ENCODE measurements at places on chromosomes 2 and 18. TPM values are rescaled to one million over a fixed set of nuclear protein-coding genes. Genes with fewer than 3 reads are reported as not detected.

CIDEA gene
- not detected for total RNA-seq

CAPN14 gene
- total RNA-seq: 0.26 TPM

GRCh38 chr2:111705711-111706336, 178.2 kb downstream of the ANAPC1 start:
- peaks cover 36% of the 10 kb centered on the region for H3K4me1 ChIP-seq
- no peak for DNase-seq
- no peak overlapping the region for H3K27ac ChIP-seq
- no peaks in the 10 kb centered on the region for H3K36me3 ChIP-seq
- no peak overlapping the region for H3K4me3 ChIP-seq

DNA sequence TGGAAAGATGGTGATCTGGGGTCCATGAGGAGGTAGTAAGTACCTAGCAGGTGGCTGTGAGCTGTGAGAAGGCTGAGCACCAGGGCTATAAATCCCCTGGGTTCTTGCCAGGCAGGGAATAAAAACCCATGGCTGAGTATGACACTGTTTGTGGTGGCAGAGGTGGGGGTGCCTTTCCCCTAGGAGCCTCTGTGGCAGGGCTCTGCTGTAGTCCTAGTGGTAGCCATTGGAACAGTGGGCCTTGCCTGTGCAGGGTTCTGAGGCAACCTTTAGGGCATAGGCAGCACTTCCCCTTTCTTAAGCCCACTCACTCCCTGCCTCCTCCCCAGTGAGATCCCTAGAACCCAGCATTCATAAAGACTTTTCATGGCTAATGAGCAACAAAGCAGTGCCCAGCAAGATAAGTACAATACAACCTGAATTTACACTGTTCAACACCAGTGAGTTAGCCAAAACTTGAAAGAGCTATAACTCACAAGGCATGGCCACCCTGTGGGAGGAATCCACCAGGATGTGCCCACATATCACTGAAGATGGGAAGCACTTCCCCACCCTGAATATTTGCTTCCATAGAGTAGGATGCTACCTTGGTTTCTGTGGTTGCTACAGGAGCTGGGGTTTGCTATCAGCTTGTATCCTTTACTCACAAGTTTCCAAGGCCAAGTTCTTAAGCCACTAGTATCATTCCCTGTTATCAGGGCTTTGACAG, 100.9 kb upstream of the NEUROD1 start:
- peaks cover 6% of the 10 kb centered on the region for H3K4me1 ChIP-seq
- no peak for DNase-seq
- no peak overlapping the region for H3K27ac ChIP-seq
- no peaks in the 10 kb centered on the region for H3K27me3 ChIP-seq
- H3K4me3 ChIP-seq: no peak overlapping the region
- H3K36me3 ChIP-seq: no peaks in the 10 kb centered on the region

GRCh38 chr18:24802456-24802855, 342.0 kb downstream of the HRH4 start:
- H3K27ac ChIP-seq: no peak overlapping the region
- no peak for DNase-seq
- H3K36me3 ChIP-seq: no peaks in the 10 kb centered on the region
- H3K4me3 ChIP-seq: no peak overlapping the region

- H3K27ac ChIP-seq: no peak overlapping the region
- no peak for DNase-seq
- H3K4me3 ChIP-seq: no peak overlapping the region
- no peaks in the 10 kb centered on the region for H3K27me3 ChIP-seq
- H3K4me1 ChIP-seq: no peaks in the 10 kb centered on the region
Observed at GRCh38 chr2:158346032-158346431, 110.5 kb downstream of the CCDC148 start.

DNA sequence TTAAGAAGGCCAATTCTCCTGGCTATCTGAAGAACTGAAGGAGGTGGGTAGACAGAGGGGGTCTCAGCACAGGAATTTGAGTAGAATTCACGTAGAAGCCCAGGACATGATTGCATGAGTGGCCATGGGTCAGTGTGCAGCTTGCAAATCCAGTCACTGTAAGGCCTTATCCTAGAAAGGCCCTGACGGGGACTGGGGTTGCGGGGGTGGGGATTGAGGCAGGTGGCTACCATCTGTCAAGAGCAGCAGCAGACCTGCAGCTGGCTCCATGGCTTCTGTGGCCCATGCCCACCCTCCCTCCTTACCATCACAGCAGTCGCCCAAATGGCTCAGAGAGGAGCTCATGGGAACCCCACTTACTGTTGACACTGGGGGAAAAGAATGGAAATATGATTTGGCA, 34.6 kb upstream of the SLC14A1 start:
- DNase-seq: no peak
- H3K27ac ChIP-seq: no peak overlapping the region
- H3K4me3 ChIP-seq: no peak overlapping the region
- no peaks in the 10 kb centered on the region for H3K4me1 ChIP-seq

- H3K27me3 ChIP-seq: no peaks in the 10 kb centered on the region
- no peak overlapping the region for H3K4me3 ChIP-seq
- no peaks in the 10 kb centered on the region for H3K4me1 ChIP-seq
- no peak overlapping the region for H3K27ac ChIP-seq
- no peaks in the 10 kb centered on the region for H3K36me3 ChIP-seq
Observed at GRCh38 chr2:112118148-112118547, 20.0 kb upstream of the FBLN7 start.

GRCh38 chr18:13594551-13594950, 131.8 kb downstream of the FAM210A start:
- H3K4me3 ChIP-seq: no peak overlapping the region
- H3K27ac ChIP-seq: no peak overlapping the region
- no peaks in the 10 kb centered on the region for H3K27me3 ChIP-seq
- H3K4me1 ChIP-seq: peaks cover 14% of the 10 kb centered on the region
- no peaks in the 10 kb centered on the region for H3K36me3 ChIP-seq
- DNase-seq: no peak

DNA sequence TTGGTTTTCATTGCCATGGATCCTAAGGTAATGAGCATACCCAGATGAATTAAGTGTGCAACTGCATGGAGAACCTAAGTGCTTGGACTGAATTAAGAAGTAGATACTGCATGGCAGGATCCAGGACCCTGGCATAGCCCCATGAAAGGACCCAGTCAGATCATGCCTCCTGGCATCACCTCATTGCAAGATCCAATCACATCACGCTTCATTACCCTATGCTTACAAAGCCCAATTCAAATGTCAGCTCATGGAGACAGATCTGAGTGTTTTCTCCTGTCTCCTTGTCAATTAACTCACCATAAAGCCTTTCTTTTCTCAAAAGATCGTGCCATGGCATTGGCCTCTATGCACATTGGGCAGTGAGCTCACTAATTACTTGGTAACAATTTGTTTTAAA, 519.8 kb upstream of the ZNF804A start:
- no peak overlapping the region for H3K27ac ChIP-seq
- H3K4me1 ChIP-seq: no peaks in the 10 kb centered on the region
- no peak for DNase-seq

GRCh38 chr2:144522176-144522896, 2.4 kb upstream of the ZEB2 start:
- peaks cover 5% of the 10 kb centered on the region for H3K27me3 ChIP-seq
- peaks cover 43% of the 10 kb centered on the region for H3K4me1 ChIP-seq
- DNase-seq: no peak

GRCh38 chr2:106839849-106840595, 45.9 kb downstream of the ST6GAL2 start:
- H3K36me3 ChIP-seq: no peaks in the 10 kb centered on the region
- H3K4me3 ChIP-seq: no peak overlapping the region
- H3K27me3 ChIP-seq: no peaks in the 10 kb centered on the region
- H3K4me1 ChIP-seq: no peaks in the 10 kb centered on the region

- no peak overlapping the region for H3K4me3 ChIP-seq
- H3K27ac ChIP-seq: no peak overlapping the region
- no peaks in the 10 kb centered on the region for H3K36me3 ChIP-seq
Observed at GRCh38 chr18:56315363-56315762, 323.0 kb downstream of the TXNL1 start.

- no peak overlapping the region for H3K27ac ChIP-seq
- H3K27me3 ChIP-seq: no peaks in the 10 kb centered on the region
- no peak overlapping the region for H3K4me3 ChIP-seq
- no peak for DNase-seq
- H3K36me3 ChIP-seq: no peaks in the 10 kb centered on the region
Observed at GRCh38 chr2:114085992-114086391, 196.1 kb downstream of the ACTR3 start.

DNA sequence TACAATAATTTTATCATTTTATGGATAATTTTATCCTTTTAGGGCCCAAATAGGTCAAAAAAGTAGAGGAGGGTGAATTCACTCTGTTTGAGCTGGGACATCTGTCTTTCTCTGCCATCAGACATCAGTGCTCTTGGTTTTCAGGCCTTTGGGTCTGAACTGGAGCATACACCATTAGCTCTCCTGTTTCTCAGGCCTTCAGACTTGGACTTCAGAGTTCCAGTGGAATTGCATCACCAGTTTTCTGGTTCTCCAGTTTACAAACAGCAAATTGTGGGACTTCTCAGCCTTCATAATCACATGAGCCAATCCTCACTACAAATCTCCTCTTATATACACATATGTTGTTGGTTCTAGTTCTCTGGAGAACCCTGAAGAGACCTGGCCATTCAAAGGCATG, 33.9 kb downstream of the CRYGD start:
- H3K36me3 ChIP-seq: no peaks in the 10 kb centered on the region
- no peaks in the 10 kb centered on the region for H3K27me3 ChIP-seq
- no peak overlapping the region for H3K27ac ChIP-seq

DNA sequence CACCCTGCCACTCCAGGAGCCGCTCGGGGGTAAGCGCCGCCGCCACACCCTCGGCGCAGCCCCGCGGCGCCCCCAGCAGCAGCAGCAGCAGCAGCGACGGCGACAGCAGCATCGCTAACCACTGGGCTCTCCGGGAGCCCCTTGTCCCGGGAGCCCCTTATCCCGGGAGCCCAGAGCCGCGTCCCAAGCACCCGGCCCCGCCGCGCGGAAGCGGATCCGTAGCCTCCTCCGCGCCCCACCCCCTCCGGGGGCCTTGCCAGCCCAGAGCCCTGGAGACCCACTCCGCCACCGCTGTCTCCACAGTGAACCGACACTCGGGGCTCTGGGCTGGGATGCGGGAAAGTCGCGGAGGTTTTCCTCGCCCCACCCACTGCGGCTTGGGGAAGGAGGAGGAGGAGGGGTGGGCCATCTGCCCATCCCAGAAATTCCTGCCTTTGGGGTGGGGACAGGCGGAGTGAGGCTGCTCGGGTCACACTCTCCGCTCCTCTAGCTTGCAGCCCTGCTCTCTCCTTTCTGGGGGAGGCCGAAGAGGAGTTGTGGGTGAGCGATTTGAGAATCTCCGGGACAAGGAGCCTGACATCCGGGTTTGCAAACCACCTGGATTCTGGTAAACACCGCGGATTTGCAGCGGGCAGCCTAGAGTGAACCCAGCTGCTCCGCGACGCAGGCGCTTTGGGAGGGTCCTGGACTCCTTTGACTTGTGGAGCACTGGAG, at the start of gene PLA2R1:
PLA2R1 (minus strand) TSS at position 324 of the 714 bp plus-strand sequence; CDS start at position 112, 212 bp downstream.
- H3K27me3 ChIP-seq: peaks cover 36% of the 10 kb centered on the region
- no peaks in the 10 kb centered on the region for H3K36me3 ChIP-seq
- no peak within 1 kb of the TSS for H3K27ac ChIP-seq
- H3K4me1 ChIP-seq: no peaks in the 10 kb centered on the region
- DNase-seq: peak; percentile 40
- H3K4me3 ChIP-seq: peak within 1 kb of the TSS; percentile 55

- DNase-seq: no peak
- H3K4me3 ChIP-seq: no peak overlapping the region
- H3K27ac ChIP-seq: no peak overlapping the region
- no peaks in the 10 kb centered on the region for H3K27me3 ChIP-seq
Observed at GRCh38 chr2:41933585-41934320, 114.1 kb upstream of the PKDCC start.
